Urinary bladder (tissue), 4 donors: ENCODE measurements at places on chromosomes 5 and 9. TPM values are rescaled to one million over a fixed set of nuclear protein-coding genes. Genes with fewer than 3 reads are reported as not detected.

Gene FNIP1
- 8.3 TPM for polyA plus RNA-seq

Gene LHX6
- 6.8 TPM for polyA plus RNA-seq

Gene LCN9
- polyA plus RNA-seq, result not detected

Gene ACSL6
- 0.42 TPM for polyA plus RNA-seq

Gene CYLC2
- polyA plus RNA-seq, result not detected

Gene LCN10
- polyA plus RNA-seq, result 11.3 TPM

Gene PSD2
- 0.08 TPM for polyA plus RNA-seq

Gene OR13C4
- not detected for polyA plus RNA-seq

Gene TESK1
- 52.9 TPM for polyA plus RNA-seq

Gene ANKRD20A1
- 0.75 TPM for polyA plus RNA-seq

Gene OTP
- not detected for polyA plus RNA-seq

Gene ECSCR
- polyA plus RNA-seq, result 51.4 TPM

Gene PCDHB5
- 9.0 TPM for polyA plus RNA-seq

Gene FOXI1
- polyA plus RNA-seq, result not detected

Gene IL5
- not detected for polyA plus RNA-seq

Gene C5orf52
- polyA plus RNA-seq, result not detected

Gene PIP5K1B
- polyA plus RNA-seq, result 3.1 TPM

Gene GNE
- 17.5 TPM for polyA plus RNA-seq
